ENCODE measurements at places on chromosomes 11 and 22.
A peak's percentile ranks its signal among the peaks of the same experiment; 100 is the strongest.

- DNase-seq: no peak
Observed at GRCh38 chr11:61901397-61901796, 10.1 kb upstream of the FADS3 start.

DNA sequence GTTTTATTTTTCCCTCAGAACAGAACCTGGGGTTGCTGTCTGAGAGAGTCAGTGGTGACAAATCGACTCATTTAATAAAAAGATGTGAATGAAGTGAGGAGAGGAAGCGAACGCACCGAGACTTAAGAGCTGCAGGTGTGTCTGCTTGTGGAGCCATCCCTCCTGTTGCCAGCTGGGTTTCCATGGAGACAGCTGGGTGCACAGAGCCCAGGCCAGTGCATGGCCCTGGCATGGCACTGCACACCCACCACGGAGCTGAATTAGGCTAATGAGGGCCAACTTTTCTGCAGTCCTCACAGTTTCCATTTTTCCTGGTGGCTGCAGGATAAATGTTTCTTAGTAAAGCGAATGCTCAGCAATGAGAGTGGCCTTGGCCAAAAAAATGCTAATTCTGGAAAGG is 750.2 kb downstream of the OPCML start:
- no peak for DNase-seq

- DNase-seq: no peak
Observed at GRCh38 chr11:112229159-112229558, 2.9 kb downstream of the PTS start.

GRCh38 chr11:114820621-114821020 is 142.3 kb downstream of the NXPE2 start:
- no peak for DNase-seq

GRCh38 chr22:42236848-42237247 is 33.6 kb downstream of the TCF20 start:
- DNase-seq: no peak

GRCh38 chr11:128021349-128022006 is 565.9 kb downstream of the ETS1 start:
- no peak for DNase-seq

DNA sequence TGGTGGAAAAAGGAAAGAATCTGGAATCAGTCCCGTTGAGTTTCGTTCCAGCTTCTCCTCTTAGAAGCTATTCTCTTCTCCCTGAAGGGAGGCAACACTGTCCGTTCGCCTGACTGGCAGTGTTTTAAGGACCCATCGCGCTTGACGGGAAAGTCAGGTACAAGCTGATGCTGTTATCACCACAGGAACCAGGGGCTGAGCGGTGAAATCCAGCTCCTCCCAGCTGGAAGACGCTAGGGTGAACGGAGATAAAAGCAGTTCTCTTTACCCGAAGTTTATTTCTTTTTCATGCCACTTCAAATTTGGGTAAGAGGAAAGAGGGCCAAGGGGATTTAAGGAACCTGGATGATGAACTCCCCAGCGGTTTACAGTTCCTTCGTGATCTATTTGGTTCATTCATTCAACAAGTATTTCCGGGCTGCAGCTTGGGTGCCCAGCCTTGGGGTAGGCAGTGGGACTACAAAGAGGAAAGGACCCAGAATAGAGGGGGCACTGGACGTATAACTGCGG is 551 bp upstream of the DEUP1 start:
- no peak for DNase-seq

DNA sequence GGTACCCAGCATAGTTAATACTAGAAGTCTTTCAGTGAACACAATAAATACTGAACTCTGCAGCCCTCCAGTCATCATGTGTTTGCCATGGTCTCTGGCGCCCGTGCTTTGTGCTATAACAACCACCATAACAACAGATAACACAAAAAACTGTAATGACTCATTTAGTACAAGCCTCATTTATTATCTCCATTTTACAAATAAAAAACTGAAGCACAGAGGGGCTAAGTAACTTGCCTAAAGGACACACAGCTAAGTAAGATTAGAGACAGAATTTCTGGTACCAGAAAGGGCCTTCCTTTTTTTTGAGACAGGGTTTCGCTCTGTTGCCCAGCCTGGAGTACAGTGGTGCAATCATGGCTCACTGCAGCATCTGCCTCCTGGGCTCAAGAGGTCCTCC is 19.5 kb downstream of the RBFOX2 start:
- no peak for DNase-seq

DNA sequence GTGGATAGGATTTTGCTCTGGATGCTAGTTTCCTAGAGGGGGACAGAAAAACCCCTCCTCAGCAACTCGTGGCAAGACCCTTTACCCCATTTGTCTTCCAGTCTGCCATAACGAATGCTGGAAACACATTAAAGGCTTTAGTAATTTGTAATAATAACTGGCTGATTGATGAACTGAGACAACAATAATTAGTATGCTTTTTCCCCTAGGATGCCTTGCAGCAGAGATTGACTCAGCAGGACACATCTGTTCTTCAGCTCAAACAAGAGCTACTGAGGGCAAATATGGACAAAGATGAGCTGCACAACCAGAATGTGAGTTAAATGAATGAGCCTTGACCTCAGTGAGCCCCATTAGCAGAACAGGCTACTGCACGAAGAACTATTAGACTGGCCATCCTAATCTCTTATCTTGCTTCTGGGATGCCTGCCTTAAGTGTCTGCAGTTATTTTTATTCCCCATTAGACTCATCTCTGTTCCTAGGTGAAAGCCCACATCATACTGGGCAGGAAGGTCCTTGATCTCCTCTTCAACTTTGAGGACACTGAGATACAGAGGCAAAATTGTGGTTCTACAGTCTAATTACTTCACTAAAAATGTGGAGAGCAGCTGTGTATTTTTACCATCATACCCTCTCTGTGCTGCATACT is 32.9 kb upstream of the DLAT start:
- DNase-seq: no peak

- no peak for DNase-seq
Observed at GRCh38 chr11:44315947-44316658, 6.2 kb upstream of the ALX4 start.

- no peak for DNase-seq
Observed at GRCh38 chr11:79081471-79082031, 359.3 kb downstream of the TENM4 start.

GRCh38 chr11:121389651-121390050 is 62.5 kb upstream of the SORL1 start:
- DNase-seq: no peak

GRCh38 chr22:38218661-38219622 is 17.1 kb downstream of the MAFF start:
- peak; percentile 83 for DNase-seq

DNA sequence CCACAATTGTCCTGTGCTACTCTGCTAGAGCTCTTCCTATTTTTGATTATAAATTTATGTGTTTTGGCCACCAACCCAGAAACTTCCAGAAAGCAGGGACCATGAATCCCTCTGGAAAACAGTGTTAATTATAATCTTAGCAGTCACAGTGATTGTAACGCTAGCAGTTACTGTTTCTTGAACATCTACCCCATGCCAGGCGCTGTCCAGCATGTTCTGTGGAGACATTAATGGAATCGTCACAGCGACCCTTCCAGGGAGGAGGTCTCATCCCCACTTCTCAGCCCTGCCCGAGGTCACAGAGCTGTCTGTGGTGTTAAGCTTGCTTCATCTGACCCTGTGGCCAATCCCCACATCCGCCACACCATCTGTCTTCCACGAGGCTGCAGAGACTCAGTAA is 13.9 kb upstream of the PNPLA5 start:
- DNase-seq: no peak

DNA sequence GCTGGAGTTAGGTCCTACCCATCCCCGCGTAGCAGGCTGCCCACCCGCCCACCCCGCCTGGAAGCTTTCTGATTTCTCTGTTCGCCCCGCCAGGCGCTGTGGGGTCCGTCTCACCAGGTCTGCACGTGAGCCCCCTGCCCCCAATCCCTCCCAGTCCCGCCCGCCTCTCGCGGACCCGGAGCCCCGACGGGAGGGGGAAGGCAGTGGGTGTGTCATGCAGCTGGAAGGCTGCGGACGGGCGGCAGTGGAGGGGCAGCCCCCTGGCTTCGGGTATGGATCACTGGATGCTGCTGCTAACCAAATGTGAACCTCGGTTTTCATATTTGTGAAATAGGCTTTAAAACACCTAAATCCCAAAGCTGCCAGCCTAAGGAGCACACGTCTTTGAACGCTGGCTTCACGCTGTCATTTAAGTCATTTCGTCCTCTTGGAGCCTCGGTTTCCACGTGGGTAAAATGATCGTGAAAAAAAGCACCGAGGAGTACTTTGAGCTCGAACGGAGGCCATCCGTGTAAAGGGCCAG is 568 bp upstream of the BIK start:
- no peak for DNase-seq

DNA sequence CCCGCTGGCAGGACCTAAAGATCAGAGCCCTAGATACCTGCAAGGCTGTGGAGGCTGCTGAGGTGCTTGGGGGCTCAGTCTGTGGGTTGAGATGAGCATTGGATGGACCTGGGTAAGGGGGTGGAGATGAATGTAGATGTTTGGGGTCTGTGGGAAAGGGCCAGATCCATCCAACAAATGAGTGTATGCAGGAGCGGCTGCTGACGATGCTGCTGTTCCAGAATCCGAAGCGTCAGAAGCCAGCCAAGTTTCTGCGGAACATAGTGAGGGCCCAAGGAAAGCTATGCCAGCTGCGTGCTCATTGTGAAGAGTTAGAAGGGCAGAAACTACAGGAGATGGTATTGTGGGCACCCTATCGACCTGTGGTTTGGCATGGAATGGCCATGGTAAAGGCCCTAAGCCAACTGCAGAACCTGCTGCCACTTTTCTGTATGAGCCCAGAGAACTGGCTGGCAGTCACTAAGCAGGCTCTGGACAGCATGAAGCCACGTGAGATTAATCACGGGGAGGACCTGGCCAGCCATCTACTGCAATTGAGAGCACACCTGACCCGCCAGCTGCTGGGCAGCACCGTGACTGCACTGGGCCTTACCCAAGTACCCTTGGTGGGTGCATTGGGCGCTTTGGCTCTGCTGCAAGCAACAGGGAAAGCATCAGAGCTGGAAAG is 36.6 kb downstream of the RRP8 start:
- DNase-seq: no peak

GRCh38 chr22:36156515-36157419 is 3.8 kb downstream of the APOL3 start:
- DNase-seq: peak; percentile 88

DNA sequence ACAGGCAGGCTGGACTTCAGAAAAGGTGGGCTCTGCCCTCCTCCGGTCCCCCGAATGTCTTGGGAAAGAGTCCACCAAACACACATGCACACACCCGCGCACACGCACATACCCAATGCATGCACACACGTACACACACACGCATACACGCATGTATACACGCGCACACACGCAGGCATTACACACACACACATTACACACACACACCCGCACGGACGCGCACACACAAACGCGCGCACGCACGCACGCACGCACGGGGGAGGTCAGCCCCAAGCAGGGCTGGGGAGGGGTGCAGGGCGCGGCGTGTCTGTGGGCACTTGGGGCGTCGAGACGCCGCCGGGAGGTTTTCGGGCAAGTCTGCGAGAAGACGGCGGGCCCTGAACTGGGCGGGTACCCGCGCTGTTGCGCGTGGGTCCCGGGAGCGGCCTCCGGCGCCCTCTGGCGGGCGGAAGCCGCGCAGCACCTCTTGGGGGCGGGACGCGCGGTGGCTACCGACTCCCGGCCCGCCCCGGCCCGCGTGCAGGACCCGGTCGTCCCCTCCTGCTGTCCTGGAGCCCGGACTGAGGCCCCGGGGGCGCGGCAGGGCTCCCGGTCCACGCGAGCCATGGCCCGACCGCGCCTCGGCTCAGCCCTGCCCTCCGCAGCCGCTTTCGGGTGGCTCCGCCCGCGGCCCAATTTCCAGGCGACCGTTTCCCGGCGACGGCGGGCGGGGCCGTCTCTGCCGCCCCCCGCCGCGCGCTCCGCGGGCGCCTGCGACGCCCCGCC is 3.6 kb downstream of the SEPTIN5 start:
- DNase-seq: peak; percentile 89

DNA sequence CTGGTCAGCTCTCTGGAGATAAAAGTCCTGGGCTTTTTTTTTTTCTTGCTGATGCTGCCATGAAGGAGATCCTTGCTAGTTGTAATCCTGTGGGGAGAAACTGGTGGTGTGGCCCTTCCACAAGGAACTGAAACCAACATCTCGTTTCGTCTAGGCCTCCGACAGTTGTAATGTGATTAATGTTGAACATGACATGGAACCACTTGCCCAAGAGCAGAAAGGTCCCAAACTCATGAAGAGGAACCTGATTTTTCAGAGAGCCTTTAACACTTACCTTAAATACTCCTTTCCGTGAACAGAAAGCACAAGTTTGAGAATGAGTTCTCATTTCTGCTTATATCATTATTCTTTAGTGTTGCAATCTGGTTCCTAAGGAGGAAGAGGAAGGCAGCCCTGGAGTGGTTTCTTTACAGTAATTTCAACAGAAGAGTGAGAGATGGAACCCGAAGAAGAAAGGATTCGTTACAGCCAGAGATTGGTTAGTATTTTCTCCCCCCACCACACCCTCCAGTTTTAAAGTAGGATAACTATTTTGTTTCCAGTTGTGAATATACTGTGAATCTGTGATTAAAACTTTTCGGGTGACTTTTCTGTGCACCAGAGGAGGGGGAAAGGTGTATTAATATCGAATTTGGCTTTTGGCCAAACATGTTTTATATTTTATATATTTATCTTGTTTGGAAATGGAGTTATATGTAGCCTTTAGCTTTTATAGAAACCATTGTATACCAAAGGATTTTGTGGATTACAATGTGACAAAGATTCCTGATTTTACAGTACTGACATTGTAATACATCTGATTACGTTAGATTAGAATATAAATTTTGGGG is 2.0 kb downstream of the KDM2A start:
- no peak for DNase-seq

DNA sequence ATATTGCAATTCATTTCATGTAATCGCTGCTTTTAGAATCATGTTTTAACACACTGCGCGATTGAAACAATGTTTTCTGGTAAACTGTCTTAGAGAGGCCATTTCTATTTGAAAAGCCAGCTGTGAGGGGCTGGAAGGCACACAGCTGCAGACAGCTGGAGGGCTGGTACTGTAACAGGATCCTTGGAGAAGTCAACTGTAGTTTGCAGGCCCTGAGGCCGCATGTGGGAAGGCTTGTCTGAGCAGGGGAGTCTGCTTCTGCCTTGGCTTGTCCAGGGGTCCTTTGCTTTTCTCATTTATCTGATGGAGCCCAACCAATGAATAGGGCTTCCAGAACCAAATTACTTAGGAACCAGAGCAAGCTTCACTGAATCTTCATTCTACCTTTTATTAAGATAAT is 313.5 kb downstream of the BLID start:
- peak; percentile 84 for DNase-seq

- DNase-seq: no peak
Observed at GRCh38 chr11:96145163-96145585, 197.8 kb downstream of the MAML2 start.

- DNase-seq: no peak
Observed at GRCh38 chr22:48746789-48747425, 1080.8 kb downstream of the BRD1 start.

GRCh38 chr22:19646383-19646782 is 67.9 kb upstream of the SEPTIN5 start:
- DNase-seq: no peak
